ENCODE measurements at places on chromosomes 1 and 21. TPM values are rescaled to one million over a fixed set of nuclear protein-coding genes. Genes with fewer than 3 reads are reported as not detected.
A peak's percentile ranks its signal among the peaks of the same experiment; 100 is the strongest.

CFHR4 gene
- not detected for total RNA-seq

NTNG1 gene
- 3.6 TPM for total RNA-seq

HSF2BP gene
- 1.8 TPM for total RNA-seq

RNU1-2 gene
- under 0.01 TPM for total RNA-seq

LIPI gene
- total RNA-seq = not detected

CHRM3 gene
- 0.29 TPM for total RNA-seq

OLFML3 gene
- 418 TPM for total RNA-seq

TNFRSF14 gene
- total RNA-seq = 36.6 TPM

DNA sequence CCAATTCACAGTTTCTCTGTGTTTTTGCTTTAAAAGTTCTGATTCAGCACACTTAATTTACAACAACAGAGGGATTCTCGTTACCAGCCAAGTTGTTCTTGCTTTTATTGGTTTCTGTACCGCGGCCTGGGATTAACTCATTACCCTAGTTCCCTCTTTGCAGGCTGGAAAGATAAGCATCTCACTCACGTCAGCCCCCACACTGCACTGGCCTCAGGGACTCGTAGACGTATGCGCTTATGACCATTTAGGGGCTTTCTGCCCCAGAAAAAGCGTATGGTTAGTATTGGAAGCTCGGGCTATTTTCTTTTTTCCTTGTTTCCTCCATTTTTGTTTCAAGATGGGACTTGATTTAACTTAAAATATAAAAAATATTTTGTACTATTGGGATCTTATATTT is 76.0 kb downstream of the POFUT2 start:
- DNase-seq = no peak

- no peak for DNase-seq
Observed at GRCh38 chr1:192626366-192627179, 9.4 kb upstream of the RGS13 start.

- no peak for DNase-seq
Observed at GRCh38 chr1:42433369-42433768, 22.5 kb downstream of the ZMYND12 start.

- DNase-seq = no peak
Observed at GRCh38 chr1:159315381-159315780, 13.2 kb downstream of the FCER1A start.

DNA sequence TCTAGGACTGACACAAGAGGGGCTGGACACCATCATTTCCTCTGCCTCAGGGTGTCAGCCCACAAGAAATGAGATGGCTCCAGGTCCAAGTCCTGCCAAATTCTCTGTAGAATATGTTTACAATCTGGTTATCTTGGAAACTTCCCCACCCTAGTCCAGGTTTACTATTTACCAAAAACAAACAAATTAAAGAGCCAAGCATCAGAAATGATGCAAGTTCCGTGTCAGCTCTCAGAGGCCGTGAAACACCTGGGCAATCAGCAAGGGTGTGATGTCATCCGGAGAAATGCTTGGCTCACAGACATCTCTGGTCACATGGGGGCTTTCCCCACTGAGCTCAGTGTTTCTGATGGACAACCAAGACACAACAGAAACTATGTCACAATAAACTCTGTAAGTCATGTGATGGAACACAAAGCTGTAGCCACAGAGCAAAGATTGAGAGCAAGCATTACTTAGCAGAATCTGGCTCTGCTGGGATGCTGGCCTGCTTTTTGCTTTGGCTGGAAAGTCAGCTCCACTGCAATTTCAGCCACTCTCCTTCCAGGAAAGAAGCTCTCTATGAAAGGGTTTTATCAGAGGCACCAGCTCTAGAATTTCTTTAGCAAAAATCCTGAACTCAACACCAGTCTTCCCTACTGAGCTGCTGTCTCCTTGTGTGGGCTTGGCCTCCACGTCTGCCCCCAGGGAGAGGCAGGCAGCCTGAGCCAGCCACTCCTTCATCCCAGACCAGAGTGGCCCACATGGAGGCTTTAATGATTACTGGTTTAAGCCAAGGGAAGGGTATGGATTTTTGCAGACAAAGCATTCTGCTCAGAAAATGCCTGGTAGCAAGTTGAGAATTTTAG is 55.9 kb downstream of the NENF start:
- DNase-seq = no peak

DNA sequence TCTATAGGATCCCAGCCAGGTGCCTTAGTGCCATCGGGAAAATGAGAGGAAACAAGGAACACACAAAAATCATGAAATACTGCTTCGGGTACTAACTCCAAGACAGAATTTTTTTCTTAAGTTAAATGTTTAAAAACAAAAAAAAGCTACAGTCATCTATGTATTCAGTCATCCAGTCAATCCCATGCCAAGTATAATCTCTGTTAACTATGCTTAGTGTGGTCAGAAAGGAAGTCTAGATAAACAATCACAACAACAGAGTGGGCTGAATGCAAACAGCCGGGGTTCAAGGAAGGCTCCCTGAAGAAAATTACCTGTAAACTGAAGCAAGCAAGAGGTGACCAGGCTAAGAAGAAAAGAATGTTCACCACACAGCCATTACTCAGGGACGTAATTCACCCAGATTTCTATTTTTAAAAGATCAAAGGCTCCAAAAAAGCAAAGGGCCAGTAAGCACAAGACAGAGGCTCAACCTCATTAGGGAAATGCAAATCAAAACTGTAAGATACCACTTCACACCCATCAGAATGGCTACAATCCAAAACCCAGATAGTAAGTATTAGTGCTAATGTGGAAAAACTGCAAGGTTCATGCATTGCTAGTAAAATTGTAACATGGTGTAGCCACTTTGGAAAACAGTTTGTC is 53.0 kb downstream of the RERE start:
- DNase-seq = peak; percentile 34

- DNase-seq = no peak
Observed at GRCh38 chr1:95076034-95076433, 3.3 kb upstream of the ALG14 start.

DNA sequence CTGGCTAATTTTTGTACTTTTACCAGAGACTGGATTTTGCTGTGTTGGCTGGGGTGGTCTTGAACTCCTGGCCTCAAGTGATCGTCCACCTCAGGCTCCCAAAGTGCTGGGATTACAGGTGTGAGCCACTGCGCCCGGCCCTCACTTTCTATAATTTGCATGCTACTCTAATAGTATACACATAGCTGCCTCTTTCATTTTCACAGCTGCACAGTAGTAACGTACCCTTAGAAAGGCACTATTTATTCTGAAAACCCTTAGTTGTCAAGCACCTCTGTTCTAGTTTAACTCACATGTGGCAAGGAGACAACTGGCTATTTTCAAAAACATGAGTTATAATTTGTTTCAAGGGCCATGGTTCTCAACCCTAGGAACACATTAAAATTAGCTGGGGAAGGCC is 17.2 kb downstream of the TPM3 start:
- no peak for DNase-seq

DNA sequence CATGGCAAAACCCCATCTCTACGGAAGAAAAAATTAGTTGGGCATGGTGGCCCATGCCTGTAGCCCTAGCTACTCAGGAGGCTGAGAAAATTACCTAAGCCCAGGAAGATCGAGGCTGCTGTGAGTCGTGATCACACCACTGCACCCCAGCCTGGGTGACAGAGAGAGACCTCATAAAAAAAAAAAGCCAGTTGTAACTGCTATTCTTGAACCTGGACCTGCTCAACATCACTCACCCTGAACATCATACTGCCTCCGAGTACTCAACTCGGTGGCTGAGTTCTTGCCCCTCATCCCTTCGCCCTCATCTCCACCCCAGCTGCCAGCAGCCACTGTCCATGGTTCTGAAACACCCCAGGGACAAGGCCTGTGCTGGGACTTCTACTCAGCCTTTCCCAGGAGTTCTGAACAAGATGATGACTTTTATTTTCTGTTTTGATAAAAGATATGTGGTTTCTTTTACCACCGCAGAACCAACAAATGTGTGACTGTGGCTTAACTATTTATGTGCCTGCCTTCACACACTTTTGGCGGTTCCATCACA is 5.4 kb upstream of the DISP3 start:
- DNase-seq = peak; percentile 88

DNA sequence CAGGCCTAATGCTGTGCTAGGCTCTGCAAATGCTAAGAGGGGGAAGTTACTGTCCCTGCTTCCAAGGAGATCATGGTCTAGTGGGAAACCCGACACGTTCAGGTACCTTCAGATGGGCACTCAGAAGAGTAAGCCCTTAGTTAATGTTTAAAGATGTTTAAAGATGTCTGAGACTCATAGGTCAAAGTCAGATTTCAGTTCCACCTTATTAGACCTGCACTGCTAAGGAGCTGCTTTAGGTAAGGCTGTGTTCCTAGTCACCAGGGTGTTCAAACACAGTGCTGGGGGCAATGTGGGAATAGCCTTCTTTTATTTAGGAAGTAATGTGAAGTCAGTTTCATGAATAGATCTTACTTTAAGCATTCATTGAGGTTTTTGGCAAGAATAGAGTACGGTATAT is 3.8 kb upstream of the RUSC1 start:
- peak; percentile 57 for DNase-seq

GRCh38 chr1:29256394-29256793 is 20.1 kb downstream of the PTPRU start:
- DNase-seq = no peak

DNA sequence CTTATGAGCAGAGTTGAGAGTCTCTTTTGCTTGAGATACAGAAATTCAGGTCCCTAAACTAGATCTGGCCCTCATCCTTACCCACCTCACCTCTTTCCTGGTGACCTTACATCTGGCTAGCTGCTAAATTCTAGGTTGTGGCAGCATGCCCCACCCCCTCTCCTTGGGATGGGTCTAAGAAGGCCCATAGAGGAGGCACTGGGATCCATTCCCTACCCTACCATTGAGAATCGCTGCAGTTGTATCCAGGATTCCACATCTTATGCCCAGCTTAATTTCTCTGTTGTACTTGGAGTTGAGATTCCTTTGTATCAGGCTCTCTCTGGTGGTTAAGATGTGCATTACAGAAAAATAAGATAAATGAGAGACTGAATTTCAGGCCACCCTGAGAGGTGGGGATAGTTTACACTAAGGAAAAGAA is 9.5 kb upstream of the TMEM39B start:
- DNase-seq = peak; percentile 83

GRCh38 chr1:33332881-33333280 is 12.0 kb upstream of the A3GALT2 start:
- no peak for DNase-seq

DNA sequence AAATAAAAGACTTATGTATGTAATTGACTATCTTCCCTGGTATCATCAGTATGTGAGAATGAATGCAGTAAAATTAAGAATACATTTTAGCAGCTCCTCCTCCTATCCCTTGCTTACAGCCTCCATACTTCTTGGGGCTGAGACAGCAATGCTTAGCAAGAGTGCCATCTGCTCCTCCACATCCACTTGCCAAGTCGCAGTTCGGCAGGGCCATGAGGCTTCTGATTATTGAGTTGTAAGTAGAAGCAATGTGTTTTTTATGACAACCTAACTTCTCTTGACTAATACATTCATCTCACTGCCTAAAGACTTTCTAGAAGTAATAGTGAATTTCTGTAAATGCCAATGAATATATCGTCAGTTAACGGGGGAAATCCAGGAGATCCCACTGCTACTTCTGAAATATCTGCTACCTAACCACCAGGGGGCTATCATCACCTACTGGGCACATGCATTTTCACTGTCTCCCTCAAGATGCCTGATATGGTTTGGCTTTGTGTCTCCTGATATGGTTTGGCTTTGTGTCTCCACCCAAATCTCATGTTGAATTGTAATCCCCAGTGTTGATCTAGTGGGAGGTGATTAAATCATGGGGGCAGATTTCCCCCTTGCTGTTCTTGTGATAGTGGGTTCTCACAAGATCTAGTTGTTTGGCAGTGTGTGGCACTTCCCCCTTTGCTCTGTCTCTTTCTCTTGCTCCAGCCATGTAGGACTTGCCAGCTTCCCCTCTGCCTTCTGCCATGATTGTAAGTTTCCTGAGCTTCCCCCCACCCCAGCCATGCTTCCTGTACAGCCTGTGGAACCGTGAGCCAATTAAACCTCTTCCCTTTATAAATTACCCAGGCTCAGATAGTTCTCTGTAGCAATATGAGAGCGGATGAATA is 59.6 kb downstream of the EXTL2 start:
- DNase-seq = no peak

DNA sequence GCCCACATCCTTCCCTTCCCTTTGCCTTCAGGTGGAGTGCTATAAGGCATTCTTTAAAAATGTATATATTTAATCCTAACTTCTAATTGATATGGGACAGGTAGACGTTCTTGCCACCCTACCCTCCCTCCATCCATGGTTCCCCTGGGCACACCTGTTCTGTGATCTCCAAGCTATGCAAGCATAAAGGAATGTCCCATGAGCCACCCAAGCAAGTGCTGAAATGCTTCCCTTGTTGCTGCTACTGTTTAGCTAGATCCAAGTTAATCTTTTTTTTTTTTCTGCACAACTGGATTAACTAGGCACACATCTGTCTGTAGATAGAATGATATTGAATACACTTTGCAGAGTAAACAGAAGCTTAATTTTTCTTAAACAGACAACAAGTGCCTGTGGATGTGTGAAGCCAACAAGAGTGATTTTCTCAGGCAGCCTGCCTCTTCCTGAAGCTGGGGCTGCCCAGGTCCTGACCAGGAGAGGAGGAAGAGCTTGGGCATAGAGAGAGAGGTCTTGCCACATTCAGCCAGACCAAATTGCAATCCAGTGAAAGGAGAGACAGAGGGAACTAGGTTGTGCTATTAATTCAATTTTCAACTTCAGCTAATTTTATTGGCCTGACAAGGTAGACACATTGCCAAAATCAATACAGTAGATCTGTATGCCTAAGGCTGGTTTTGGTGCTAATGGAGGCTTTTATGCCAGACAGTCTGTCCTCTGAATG is 28.2 kb upstream of the ATP1B1 start:
- no peak for DNase-seq

- no peak for DNase-seq
Observed at GRCh38 chr21:45103971-45104520, 29.7 kb downstream of the ADARB1 start.

- DNase-seq = no peak
Observed at GRCh38 chr1:244150665-244151064, 99.6 kb downstream of the ZBTB18 start.

DNA sequence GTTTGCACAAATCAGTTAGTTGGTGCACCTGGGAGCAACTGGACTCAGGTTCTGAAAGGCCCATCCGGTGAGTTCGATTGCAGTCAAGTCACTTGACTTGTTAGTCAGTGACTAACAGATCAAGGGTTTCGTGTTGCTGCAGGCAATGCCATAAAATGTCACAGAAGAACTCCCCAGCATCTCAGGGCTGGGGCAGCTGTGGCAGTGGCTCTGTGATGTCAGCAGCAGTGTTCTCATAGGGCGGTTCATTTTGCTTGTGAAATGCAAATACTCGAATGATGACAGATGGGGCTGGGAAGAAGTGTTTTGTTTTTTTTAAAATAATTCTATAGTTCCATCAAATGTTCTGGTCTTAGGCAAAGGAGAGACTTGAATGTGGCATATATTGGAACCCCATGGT is 287.8 kb downstream of the LMX1A start:
- DNase-seq = no peak

DNA sequence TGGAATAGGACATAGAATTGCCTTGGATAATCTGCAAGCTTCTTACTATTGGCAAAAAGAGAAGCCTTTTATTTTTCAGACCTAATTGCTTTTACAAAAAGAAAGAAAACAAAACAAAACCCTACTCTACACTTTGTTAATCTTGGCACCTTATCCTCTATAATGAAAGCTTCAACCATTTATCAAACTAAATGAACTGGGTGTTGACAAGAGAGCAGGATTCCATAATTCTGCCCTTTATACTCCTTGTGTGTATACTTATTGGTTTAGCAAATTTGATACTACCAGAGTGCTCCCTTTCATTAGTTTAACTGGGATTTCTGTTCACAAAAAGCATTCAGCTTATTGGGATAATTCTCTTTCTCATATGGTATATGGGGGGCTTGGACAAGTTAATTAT is 3.0 kb upstream of the TMCC2 start:
- DNase-seq = no peak

GRCh38 chr1:192805832-192806323 is 3.0 kb upstream of the RGS2 start:
- peak; percentile 51 for DNase-seq
